Chondrocyte (in vitro differentiated cells): ENCODE measurements at places on chromosomes 3 and 15. TPM values are rescaled to one million over a fixed set of nuclear protein-coding genes. Genes with fewer than 3 reads are reported as not detected.

The ANKRD63 gene
- total RNA-seq, result 0.25 to 1.1 TPM in 2 of 3 replicates, not detected in the other

The MPI gene
- 27.6 to 29.2 TPM (median 28.2 TPM) in 3 replicates for total RNA-seq

The CDHR4 gene
- total RNA-seq, result not detected in 3 replicates

The FBXW12 gene
- total RNA-seq, result not detected in 3 replicates

The CCDC13 gene
- 0.40 to 0.77 TPM in 2 of 3 replicates, not detected in the other for total RNA-seq

The GOLGA8R gene
- total RNA-seq, result 3.4 to 8.5 TPM (median 4.4 TPM) in 3 replicates

- no peak overlapping the region for H3K4me3 ChIP-seq
- H3K27ac ChIP-seq, result no peak overlapping the region
- DNase-seq, result no peak
- H3K36me3 ChIP-seq, result peaks cover 2% of the 10 kb centered on the region
- H3K27me3 ChIP-seq, result no peaks in the 10 kb centered on the region
Measured at GRCh38 chr3:49349348-49350114, 8.6 kb downstream of the GPX1 start.

- no peaks in the 10 kb centered on the region for H3K27me3 ChIP-seq
- no peak overlapping the region for H3K4me3 ChIP-seq
- H3K4me1 ChIP-seq, result no peaks in the 10 kb centered on the region
Measured at GRCh38 chr3:89533275-89533674, 425.9 kb downstream of the EPHA3 start.

DNA sequence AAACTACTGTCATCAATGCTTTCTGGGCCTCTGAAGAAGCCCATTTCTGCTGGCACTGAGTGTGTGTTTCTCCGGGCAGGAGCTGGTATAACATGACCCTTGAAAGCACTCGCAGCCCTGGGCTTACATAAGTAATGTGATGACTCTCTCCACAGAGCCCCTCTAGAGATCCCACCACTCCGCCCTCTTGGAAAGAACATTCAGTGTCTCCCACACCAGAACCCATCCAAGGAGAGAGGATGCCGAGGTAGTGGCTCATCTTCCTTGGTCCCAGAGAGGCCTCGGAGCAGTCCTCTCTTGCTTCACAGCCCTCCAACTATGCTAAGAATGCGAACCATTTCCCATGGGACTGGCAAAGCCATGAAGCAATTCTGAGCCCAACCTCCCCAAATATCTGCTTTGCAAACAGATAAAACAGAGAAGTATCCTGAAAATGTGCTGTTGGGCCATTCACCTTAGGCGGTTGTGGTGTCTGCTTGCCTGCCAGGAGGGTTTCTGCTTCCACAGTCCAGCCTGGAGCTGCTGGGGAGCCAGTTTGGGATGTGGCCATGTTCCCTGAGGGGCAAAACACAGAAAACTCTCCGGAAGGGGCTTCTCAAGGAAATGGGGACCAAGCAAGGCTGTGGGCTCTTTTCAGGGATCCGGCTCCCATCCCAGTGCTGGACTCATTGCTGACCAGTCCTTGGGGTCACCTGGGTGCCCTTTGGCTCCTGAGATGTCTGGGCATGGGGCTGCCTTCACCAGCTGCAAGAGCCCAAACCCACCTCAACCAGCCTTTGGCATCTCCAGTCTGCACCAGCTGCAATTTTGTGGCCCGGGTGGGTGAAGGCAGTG is 47.3 kb downstream of the AMOTL2 start:
- H3K4me1 ChIP-seq, result peaks cover 87% of the 10 kb centered on the region
- no peaks in the 10 kb centered on the region for H3K27me3 ChIP-seq
- no peak for DNase-seq
- H3K27ac ChIP-seq, result peak overlapping the region; percentile 97
- H3K36me3 ChIP-seq, result no peaks in the 10 kb centered on the region

DNA sequence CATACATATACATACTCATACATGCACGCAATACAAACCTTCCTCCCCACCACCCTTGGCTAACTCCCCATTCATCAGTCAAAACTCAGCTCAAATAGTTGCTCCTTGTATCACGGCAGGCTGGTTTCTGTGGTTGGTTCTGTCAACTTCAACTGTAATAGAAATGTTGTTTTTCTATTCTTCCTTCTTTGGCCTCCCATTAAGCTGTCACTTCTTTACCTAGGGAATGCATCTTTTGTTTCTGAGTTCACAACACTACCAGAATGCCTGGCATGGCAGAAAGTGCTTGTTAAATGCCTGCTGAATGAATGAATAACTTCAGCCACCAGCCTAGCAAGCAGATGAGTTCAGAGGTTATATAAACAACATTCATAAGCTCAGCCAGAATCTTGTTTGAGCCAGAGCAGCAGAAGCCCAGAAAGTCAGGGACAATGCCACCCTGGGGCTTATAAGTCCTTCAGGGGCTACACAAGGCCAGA is 63.1 kb downstream of the B3GALNT1 start:
- H3K27me3 ChIP-seq, result no peaks in the 10 kb centered on the region
- DNase-seq, result no peak
- peaks cover 2% of the 10 kb centered on the region for H3K36me3 ChIP-seq
- no peak overlapping the region for H3K4me3 ChIP-seq
- H3K27ac ChIP-seq, result peak overlapping the region; percentile 68
- peaks cover 20% of the 10 kb centered on the region for H3K4me1 ChIP-seq

GRCh38 chr15:53013329-53013728 is 223.2 kb upstream of the ONECUT1 start:
- H3K36me3 ChIP-seq, result no peaks in the 10 kb centered on the region
- H3K4me1 ChIP-seq, result no peaks in the 10 kb centered on the region
- H3K4me3 ChIP-seq, result no peak overlapping the region
- H3K27ac ChIP-seq, result no peak overlapping the region
- DNase-seq, result no peak

- no peaks in the 10 kb centered on the region for H3K27me3 ChIP-seq
- peaks cover 5% of the 10 kb centered on the region for H3K4me1 ChIP-seq
- no peaks in the 10 kb centered on the region for H3K36me3 ChIP-seq
- H3K4me3 ChIP-seq, result no peak overlapping the region
- DNase-seq, result no peak
Measured at GRCh38 chr3:171781711-171782127, 28.6 kb downstream of the PLD1 start.

GRCh38 chr15:88664151-88664778 is 25.4 kb downstream of the ISG20 start:
- peaks cover 49% of the 10 kb centered on the region for H3K4me1 ChIP-seq
- H3K27ac ChIP-seq, result no peak overlapping the region
- H3K36me3 ChIP-seq, result peaks cover 6% of the 10 kb centered on the region
- H3K27me3 ChIP-seq, result no peaks in the 10 kb centered on the region

DNA sequence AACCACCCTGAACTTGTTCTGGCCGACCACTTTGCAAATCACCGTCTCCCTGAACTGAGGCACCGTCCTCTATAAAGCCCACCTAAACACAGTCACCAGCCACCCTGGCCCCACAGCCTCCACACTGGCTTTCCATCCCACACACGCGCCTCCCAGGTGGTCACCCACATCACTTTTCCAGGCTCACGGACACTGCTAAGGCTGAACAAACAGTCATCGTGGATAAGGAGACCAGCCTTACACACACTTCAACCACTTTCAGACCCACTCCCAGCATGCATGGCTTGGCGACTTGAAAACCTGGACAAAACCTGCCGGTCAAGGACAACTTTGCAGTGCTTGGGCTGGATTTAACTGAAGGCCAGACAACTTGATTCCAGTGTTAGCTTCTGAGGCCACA is 8.4 kb downstream of the CHSY1 start:
- DNase-seq, result no peak
- H3K27ac ChIP-seq, result no peak overlapping the region

- H3K4me3 ChIP-seq, result no peak overlapping the region
- H3K27ac ChIP-seq, result no peak overlapping the region
- H3K27me3 ChIP-seq, result peaks cover 20% of the 10 kb centered on the region
- DNase-seq, result no peak
- H3K4me1 ChIP-seq, result no peaks in the 10 kb centered on the region
Measured at GRCh38 chr3:112931736-112932521, 43.0 kb downstream of the CD200R1 start.

DNA sequence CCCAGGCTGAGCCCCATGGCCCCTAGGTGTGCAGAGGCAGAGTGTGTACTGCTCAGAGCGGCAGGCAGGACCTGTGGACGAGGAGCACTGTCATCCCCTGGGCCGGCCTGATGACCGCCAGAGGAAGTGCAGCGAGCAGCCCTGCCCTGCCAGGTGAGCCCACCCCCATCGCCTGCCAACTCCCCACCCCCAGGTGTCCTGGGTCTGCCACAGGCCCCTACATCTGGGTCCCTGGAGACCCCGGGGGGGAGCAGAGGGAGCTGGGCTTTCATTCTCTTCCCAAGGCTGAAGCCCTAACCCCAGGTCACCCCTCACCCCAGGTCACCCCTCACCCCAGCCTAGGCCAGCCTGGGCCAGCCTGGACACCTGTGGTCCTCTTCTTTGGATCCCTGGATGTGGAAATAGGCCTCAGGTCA is 93.1 kb downstream of the TBC1D2B start:
- no peak for DNase-seq
- H3K36me3 ChIP-seq, result peaks cover 1% of the 10 kb centered on the region
- H3K4me3 ChIP-seq, result no peak overlapping the region

GRCh38 chr3:155664925-155665695 is 79.8 kb downstream of the PLCH1 start:
- H3K4me1 ChIP-seq, result peaks cover 8% of the 10 kb centered on the region
- H3K27ac ChIP-seq, result no peak overlapping the region
- no peak for DNase-seq
- H3K27me3 ChIP-seq, result no peaks in the 10 kb centered on the region

GRCh38 chr15:32877252-32878019 is 159.6 kb downstream of the GREM1 start:
- no peak overlapping the region for H3K4me3 ChIP-seq
- no peaks in the 10 kb centered on the region for H3K27me3 ChIP-seq
- H3K27ac ChIP-seq, result no peak overlapping the region
- H3K36me3 ChIP-seq, result no peaks in the 10 kb centered on the region
- no peak for DNase-seq
- peaks cover 49% of the 10 kb centered on the region for H3K4me1 ChIP-seq

DNA sequence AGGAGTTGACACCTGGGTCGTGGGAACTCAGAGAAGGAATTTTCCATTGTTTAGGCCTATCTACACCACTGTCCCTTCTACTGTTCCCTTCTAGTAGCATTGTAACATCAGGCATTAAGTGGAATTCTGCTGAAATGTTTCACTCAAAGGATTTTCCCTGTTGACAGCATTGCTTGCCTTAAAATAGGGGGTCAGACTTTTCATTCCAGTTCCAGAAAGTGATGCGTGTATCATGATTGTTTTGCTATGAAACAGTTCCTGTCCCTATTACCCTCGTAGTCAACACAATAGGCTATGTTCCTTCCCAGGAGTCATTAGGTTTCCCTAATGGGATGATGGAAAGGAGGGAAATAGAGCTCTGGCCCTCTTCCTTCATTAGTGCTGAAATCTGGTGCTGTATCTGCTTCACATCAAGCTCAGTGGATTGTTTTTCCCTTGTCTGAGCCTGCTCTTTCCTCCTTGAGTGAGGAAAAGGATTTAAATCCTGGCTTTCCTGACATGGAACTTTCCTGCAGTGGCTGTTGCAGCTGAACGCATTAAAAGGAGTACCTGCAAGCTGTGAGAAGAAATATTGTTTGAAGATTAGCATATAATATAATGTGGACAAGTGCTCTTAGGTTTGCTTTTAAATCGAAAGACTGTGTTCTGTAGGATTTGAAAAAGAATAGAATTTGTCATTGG is 195.9 kb downstream of the KLHL25 start:
- no peaks in the 10 kb centered on the region for H3K27me3 ChIP-seq
- peak overlapping the region; percentile 87 for H3K27ac ChIP-seq
- H3K36me3 ChIP-seq, result peaks cover 4% of the 10 kb centered on the region
- no peak overlapping the region for H3K4me3 ChIP-seq
- no peak for DNase-seq

DNA sequence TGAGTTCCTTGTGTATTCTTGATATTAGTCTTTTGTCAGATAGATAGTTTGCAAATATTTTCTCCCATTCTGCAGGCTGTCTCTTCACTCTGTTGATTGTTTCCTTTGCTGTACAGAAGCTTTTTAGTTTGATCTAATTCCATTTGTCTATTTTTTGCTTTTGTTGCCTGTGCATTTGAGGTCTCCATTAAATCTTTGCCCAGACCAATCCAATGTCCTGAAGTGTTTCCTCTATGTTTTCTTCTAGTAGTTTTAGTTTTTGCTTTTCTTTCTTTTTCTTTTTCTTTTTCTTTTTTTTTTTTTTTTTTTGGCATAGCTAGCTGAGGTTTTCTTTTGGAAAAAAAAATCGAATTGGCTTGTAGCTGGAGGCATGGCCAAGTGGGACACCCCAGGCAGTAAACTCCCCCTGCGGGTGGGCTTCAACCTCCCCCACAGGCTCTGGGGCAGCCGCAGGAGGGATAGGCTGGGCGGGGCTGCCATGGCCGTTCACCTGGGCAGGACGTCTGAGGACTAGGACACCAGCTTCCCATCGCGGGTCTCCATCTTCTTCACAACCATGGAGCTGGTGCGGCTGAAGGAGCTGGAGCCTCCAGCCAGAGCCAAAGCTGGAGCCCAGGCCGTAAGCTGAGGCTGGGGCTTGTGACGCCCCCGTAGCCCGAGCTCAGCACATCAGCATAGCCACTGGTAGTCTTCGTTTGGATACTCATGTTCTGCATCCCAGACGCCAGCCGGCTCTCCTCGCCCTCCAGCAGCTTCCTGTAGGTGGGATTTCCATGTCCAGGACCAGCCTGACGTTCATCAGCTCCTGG is 16.2 kb upstream of the PSTPIP1 start:
- H3K4me3 ChIP-seq, result no peak overlapping the region
- no peak for DNase-seq
- H3K36me3 ChIP-seq, result peaks cover 4% of the 10 kb centered on the region
- H3K27me3 ChIP-seq, result peaks cover 12% of the 10 kb centered on the region
- H3K27ac ChIP-seq, result no peak overlapping the region

DNA sequence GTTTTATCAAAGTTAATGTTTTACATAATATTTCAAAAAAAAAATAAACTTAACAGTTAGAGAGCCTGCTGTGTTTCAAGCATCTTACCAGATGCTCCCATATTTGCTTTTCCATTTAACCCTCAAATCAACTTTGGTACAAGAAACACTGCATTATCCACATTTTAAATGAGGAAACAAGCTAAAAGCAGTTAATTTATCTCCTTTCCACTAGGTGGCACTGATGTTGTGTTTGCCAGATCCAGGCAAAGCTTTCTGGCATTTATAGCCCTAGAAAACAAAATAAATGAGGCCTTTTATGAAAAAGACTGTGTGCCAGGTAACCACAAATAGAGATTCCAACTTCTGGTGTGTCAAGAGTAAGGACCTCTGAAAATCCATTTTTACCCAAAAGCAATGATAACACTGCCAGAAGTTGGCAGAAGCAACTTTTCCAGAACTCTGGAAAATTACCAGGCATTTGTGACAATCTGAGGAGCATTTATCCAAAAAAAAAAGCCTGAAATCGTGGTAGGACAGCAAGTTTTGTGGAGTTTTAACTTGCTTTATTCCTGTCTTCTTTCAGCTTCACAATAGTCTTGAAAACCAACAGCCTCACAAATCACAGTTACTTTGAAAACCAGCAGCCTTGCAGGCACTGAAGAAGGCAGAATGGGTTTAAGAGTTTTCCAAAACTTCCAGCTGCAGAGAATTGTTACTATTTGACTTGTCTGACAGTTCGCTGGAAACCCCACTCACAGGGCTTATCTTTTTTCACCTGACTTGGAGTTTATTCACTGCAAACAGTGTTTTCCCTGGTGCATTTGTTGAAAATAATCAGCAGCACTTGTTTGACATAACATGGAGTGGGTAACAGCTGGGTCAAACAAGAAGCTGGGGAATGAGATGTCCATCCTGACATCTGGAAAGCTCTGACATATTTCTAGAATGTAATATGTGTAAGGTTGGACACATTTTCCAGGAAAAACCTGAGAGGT is 9.2 kb downstream of the FAM162A start:
- no peak for DNase-seq
- H3K4me1 ChIP-seq, result peaks cover 13% of the 10 kb centered on the region
- no peaks in the 10 kb centered on the region for H3K27me3 ChIP-seq
- H3K36me3 ChIP-seq, result no peaks in the 10 kb centered on the region
- H3K27ac ChIP-seq, result no peak overlapping the region

- DNase-seq, result no peak
- H3K4me3 ChIP-seq, result no peak overlapping the region
- no peaks in the 10 kb centered on the region for H3K36me3 ChIP-seq
- H3K27ac ChIP-seq, result no peak overlapping the region
- H3K27me3 ChIP-seq, result peaks cover 5% of the 10 kb centered on the region
Measured at GRCh38 chr3:127630811-127631714, 2.1 kb downstream of the PODXL2 start.
